ENCODE measurements at places on chromosomes 7 and 10.

DNA sequence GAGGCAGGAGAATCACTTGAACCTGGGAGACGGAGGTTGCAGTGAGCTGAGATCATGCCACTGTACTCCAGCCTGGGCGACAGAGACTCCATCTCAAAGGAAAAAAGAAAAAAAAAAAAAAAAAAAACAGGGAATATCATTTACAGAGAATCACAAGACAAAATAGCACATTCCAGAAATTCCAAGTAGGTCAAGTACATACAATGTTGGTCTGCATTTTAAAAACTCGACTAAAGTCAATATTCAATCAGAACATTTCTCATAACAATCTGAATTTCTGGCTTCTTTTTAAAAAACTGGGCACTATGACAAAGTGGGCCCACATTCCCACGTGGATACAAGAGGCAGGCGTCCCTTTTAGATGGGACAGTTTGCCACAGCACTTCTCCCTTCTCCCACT lies 12.8 kb downstream of the ZC3HAV1L start:
- no peak for DNase-seq

GRCh38 chr10:11483201-11484148 lies 128.0 kb downstream of the USP6NL start:
- no peak for DNase-seq

DNA sequence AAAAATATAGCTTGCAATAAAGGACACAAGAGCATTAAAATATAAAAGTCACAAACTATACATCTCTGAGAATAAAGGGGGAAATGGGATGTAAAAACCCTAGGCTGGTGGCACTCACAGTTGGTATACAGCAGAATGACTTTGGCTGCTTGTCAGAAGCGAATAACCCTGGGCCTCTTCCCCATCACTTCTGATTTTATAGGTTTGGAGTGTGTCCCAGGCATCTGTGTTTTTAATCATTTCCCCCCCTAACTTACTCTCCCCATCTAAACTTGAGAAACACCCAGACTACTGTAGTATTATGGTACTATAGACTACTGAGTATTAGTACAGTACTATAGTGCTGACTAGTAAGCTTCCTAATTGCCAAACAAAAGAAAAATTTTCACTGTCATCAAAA lies 1.8 kb upstream of the RPA3 start:
- no peak for DNase-seq

DNA sequence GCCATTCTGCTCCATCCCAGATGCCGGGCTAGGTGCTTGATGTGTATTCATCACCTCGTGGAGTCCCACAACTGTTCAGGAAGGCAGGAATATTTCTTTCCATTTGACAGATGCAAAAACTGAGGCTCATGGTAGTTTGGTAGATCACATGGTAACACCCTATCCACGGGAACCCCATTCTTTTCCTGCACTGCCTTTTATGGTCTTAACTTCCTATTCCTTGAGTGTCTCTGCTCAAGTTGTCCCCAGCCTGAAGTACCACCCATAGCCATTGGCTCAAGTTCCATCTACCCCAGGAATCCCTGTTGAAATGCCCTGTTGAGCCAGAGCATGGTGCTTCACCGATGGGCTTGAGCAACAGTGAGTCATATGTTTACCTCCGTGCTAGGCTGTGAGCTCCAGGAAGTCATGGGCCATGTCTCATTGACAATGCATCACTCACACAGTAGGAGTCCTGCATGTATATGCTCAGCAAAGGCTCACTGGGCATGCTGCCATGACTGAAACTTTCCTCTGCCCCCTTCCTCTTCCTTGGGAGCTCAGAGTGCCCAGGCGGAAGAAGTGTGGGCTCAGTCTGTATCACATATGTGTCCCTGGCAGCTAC lies 71.7 kb upstream of the ADAM12 start:
- no peak for DNase-seq

DNA sequence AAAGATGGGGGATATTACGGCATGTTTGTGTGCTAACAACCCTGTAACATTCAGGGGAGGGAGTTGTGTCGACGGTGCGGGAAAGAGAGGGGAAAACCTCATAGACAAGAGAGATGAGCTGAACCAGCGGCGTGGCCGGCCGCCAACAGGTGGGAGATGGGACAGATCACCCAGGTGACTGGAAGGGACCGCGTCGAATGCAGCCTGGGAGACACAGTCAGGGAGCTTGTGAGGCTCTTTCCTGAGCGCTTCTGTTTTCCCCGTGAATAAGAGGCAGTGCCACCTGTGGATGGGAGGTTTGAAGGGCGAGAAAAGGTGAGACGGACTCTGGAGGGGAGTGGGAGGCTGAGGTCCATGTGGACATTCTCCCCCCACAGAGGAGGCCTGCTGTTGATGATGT lies 9.9 kb upstream of the PRKAG2 start:
- DNase-seq = no peak
